ENCODE measurements at places on chromosomes 2 and 18.

DNA sequence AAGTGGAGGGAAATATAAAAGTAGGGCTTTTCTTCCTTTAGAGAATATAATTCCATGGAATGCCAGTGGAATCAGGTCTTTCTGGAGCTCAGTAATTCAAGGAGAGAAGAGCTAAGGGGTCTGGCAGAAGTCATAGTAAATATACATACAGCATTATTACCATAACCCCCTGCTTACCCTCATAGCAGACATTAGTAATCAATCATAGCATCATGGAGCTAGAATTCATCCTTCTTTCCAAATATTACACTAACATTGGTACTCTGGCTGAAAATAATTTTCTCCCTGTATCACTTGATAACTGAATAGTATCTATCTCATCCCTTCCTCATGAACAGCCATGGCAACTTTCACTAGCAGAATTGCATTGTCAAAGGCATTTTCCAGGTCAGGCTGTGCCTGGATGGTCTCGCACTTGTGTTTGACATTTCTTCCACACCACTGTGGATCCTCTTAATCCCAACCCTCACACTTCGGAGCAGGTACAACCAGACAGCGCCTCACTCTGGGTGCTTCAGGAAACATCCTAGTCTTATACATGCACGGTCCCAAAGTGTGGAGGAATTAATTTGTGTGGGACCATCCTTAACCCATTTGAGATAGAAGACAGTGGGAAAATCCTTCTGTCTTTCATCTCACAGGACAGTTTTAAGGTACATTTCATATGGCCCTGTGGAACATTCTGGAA is 84.2 kb upstream of the SEC11C start:
- DNase-seq: peak; percentile 70

GRCh38 chr2:161947836-161948235 is 126.2 kb downstream of the DPP4 start:
- DNase-seq: no peak

DNA sequence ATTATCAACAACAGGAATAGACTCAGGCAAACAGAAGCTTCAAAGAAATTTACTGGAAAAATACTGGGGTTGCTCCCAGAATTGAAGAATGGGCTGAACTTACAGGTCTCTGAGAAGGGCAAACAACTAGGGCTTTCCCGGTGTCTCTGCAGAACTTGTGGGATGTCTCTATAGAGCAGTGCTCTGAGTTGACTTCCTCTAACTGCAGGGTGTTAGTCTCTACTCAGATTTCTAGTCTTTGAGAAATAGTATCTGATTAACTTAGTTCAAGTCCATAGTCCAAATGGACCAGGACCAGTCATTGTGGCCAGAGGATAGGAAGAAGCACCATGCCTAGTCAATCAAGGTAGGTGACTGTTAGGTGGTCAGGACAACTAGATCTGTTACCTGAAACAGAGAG is 45.8 kb downstream of the LIMS1 start:
- no peak for DNase-seq

DNA sequence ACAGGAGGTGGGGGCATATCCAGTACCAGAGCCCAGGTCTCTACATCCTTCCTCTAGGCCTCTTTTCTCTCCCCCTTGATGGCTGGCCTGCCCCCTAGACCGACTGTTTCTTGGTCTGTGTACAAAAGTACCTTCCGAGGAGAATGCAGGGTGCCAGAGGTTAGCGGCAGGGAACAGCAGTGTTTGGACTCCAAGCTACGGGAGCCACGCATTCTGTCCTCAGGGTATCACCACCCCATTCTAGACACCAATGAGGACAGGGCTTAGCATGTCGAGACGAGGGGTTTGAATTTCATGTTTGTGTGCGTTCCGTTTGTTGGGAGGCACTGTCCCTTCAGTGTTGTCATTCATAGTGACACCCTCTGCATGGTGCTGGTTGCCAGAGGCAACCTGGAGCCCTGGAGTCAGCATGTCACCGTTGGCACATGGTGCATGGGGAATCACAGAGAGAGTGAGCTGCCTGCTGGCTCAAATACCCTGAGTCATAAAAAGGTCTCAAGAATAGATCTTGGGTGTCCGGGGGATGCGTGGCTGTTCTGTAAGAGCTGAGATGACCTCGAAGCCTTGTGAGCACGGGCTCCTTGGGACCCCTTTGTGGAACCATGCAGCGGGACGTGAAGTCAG is 57.2 kb upstream of the LDLRAD4 start:
- no peak for DNase-seq
